ENCODE measurements at places on chromosomes 5 and 9. TPM values are rescaled to one million over a fixed set of nuclear protein-coding genes. Genes with fewer than 3 reads are reported as not detected.
A peak's percentile ranks its signal among the peaks of the same experiment; 100 is the strongest.

CDX1 gene
- total RNA-seq, result not detected

ENTR1 gene
- total RNA-seq, result 36.4 TPM

OSMR gene
- 85.6 TPM for total RNA-seq

HTR4 gene
- total RNA-seq, result 0.43 TPM

EIF4E1B gene
- total RNA-seq, result not detected

CCL27 gene
- not detected for total RNA-seq

FGF18 gene
- total RNA-seq, result 4.2 TPM

- no peak overlapping the region for H3K27ac ChIP-seq
- no peak for DNase-seq
- H3K4me1 ChIP-seq, result no peaks in the 10 kb centered on the region
- H3K4me3 ChIP-seq, result no peak overlapping the region
Measured at GRCh38 chr9:18260521-18260920, 213.4 kb upstream of the ADAMTSL1 start.

DNA sequence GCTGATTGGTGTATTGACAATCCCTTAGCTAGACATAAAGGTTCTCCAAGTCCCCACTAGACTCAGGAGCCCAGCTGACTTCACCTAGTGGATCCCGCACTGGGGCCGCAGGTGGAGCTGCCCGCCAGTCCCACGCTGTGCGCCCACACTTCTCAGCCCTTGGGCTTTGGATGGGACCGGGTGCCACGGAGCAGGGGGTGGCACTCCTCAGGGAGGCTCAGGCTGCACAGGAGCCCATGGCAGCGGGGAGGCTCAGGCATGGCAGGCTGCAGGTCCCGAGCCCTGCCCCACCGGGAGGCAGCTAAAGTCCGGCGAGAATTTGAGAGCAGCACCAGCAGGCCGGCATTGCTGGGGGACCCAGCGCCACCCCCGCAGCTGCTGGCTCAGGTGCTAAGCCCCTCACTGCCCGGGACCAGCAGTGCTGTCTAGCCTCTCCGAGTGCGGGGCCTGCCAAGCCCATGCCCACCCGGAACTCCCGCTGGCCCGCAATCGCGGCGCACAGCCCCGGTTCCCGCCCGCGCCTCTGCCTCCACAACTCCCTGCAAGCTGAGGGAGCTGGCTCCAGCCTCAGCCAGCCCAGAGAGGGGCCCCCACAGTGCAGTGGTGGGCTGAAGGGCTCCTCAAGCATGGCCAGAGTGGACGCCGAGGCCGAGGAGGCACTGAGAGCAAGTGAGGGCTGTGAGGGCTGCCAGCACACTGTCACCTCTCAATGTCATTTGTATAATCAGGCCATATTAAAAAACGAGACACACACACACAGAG lies 437.2 kb downstream of the CSNK1G3 start:
- H3K27ac ChIP-seq, result no peak overlapping the region
- no peaks in the 10 kb centered on the region for H3K27me3 ChIP-seq
- H3K36me3 ChIP-seq, result no peaks in the 10 kb centered on the region
- DNase-seq, result no peak

DNA sequence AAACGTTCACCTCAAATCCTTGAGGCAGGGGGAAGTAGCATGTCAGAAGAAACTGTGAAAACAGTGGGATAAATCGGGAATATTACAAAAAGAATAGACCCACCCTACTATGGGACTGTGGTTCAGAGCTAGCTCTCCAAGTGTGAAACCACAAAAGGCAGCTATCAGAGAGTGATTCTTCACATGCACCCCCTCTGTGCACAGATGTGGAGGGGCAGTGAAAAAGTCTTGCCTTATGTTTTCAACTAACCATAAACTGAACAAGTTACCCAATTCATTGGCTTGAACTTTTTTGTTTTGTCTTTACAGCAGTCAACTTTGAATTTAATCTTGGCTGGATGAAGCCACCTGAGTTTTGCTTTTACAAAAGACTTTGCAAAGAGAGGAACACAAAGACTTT lies 98.8 kb upstream of the NR4A3 start:
- H3K4me1 ChIP-seq, result no peaks in the 10 kb centered on the region
- no peaks in the 10 kb centered on the region for H3K36me3 ChIP-seq
- H3K27ac ChIP-seq, result no peak overlapping the region
- no peak overlapping the region for H3K4me3 ChIP-seq

GRCh38 chr9:137986268-137987099 lies 108.9 kb downstream of the CACNA1B start:
- DNase-seq, result peak; percentile 61
- peaks cover 10% of the 10 kb centered on the region for H3K27me3 ChIP-seq
- no peak overlapping the region for H3K27ac ChIP-seq
- no peaks in the 10 kb centered on the region for H3K4me1 ChIP-seq

- no peaks in the 10 kb centered on the region for H3K27me3 ChIP-seq
- peaks cover 24% of the 10 kb centered on the region for H3K4me1 ChIP-seq
- no peak overlapping the region for H3K4me3 ChIP-seq
- H3K27ac ChIP-seq, result peak overlapping the region; percentile 79
- H3K36me3 ChIP-seq, result no peaks in the 10 kb centered on the region
Measured at GRCh38 chr5:14588145-14588544, 6.6 kb downstream of the OTULINL start.

DNA sequence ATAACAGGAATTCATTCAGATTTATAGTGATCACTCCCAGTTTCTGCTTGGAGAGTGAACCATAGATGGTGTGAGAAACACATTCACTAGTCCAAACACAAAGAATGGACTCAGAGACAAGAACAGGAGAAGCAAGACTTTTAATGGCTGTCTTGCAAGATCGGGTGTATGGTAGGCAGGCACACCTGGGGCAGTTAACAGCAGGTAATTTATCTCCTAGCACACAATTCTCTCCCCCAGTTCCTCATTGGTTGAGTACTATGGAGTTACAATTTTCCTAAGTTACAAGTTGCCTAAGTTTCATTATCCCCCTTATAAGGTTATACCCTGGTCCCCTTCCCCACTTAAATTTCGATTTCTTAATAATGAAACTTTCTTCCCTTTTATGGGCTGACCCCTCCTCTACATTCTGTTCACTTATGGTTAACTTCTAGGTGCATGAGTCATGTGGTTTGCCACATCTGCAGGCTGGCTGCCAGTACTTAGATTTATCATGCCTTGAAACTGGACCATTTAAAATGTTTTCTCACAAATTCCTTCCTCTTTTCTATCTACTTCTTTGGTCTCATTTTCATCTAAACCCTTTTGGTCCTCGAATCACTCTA lies 623.3 kb downstream of the HINT1 start:
- no peak overlapping the region for H3K4me3 ChIP-seq
- DNase-seq, result no peak
- no peaks in the 10 kb centered on the region for H3K27me3 ChIP-seq

DNA sequence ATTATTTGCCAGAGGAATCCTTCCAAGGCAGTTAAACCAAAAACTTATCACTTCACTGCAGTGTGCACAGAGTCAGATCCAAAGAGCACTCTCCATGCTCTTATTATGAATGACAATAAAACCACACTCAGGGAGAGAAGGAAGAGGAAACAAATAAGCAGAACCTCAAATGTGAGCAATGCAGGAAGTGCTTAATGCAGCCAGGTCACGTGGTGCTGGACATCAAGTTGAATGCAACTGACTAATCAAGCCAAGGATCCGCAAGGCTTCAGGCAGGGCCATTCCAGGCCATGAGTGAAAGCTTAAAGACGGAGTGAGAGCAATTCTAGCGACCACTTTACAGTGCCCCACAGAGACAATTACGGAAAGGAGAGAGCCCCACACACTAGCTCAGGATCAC lies 230.4 kb upstream of the PUM3 start:
- H3K4me1 ChIP-seq, result no peaks in the 10 kb centered on the region
- H3K27ac ChIP-seq, result no peak overlapping the region
- no peak for DNase-seq
- no peaks in the 10 kb centered on the region for H3K27me3 ChIP-seq
- no peaks in the 10 kb centered on the region for H3K36me3 ChIP-seq
- H3K4me3 ChIP-seq, result no peak overlapping the region

DNA sequence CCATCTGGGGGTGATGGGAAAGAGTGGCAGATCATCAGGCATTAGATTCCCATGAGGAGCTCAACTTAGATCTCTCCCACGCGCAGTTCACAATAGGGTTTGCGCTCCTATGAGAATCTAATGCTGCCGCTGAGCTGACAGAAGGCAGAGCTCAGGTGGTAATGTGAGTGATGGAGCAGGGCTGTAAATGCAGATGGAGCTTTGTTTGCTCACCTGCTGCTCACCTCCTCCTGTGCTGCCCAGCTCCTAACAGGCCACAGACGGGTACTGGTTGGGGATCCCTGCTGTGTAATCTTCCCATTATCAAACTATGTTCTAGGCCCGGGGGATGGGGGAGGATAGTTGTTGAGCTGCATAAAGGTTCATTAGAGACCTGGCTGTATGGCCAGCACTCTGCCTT lies 58.4 kb downstream of the UGCG start:
- H3K36me3 ChIP-seq, result no peaks in the 10 kb centered on the region
- no peaks in the 10 kb centered on the region for H3K27me3 ChIP-seq
- peaks cover 14% of the 10 kb centered on the region for H3K4me1 ChIP-seq
- no peak for DNase-seq
- H3K27ac ChIP-seq, result no peak overlapping the region

DNA sequence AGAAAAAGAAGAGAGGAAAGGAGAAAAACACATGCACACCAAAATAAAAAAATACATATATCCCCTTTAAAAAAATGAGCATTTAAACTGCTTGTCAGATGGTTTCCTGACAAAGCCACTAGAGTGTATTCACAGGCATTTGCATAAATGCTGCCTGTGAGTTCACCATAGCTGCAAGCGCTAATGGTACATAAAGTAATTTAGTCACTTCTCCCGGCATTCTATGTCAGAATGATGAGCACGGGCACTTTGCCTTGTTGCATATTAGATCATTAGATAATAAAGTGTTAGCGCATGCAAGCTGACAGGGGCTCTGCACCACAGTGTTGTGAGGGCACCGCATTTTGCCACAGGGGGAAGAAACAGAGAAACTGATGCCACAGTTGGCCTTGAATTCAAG lies 280.6 kb downstream of the EBF1 start:
- H3K4me3 ChIP-seq, result no peak overlapping the region
- H3K27ac ChIP-seq, result no peak overlapping the region
- DNase-seq, result no peak
- H3K36me3 ChIP-seq, result no peaks in the 10 kb centered on the region
- H3K4me1 ChIP-seq, result no peaks in the 10 kb centered on the region

DNA sequence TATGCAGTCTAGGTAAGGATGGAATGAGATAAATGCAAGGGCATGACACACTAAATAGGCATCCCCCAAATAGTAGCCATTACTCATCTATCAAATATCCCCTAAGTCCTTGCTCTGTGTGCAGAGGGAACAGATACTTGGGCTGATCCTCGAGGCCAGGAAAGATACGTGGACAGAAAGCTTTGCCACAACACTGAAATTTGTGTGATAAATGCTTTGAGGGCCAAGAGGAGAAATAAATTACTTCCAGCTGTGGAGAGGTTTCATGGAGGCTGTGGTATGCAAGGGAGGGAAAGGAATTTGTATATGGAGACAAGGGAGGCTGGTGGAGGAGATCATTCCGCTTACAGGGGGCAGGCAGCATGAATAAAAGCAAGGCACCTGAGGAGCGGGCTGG lies 18.5 kb downstream of the ATOX1 start:
- H3K27ac ChIP-seq, result peak overlapping the region; percentile 33
- H3K27me3 ChIP-seq, result no peaks in the 10 kb centered on the region
- no peak for DNase-seq
- peaks cover 15% of the 10 kb centered on the region for H3K4me1 ChIP-seq
- peaks cover 5% of the 10 kb centered on the region for H3K36me3 ChIP-seq

GRCh38 chr5:124747791-124748686 lies 1.6 kb upstream of the ZNF608 start:
- no peaks in the 10 kb centered on the region for H3K27me3 ChIP-seq
- no peaks in the 10 kb centered on the region for H3K4me1 ChIP-seq
- no peaks in the 10 kb centered on the region for H3K36me3 ChIP-seq
- H3K27ac ChIP-seq, result peak overlapping the region; percentile 91

- DNase-seq, result no peak
- no peaks in the 10 kb centered on the region for H3K4me1 ChIP-seq
Measured at GRCh38 chr5:107878661-107879060, 207.9 kb upstream of the EFNA5 start.

DNA sequence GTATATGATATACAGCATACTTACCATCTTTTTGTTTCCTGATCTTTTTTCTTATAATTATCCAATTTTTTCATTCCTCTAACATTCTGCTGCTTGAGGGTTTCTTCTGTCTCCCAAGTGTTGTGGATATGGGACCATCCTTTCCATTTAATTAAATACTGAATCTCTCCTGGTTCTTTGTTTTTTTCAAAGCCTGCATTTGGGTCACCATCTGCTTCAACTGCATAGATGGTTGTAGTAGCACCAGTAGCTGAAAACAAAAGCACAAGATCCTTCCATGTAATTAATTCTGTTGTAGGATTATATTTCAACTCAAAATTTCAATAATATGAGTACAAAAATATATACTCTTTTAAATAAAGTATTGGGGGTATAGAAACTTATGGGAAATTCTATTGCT lies 29.4 kb downstream of the CHD1 start:
- DNase-seq, result no peak
- H3K36me3 ChIP-seq, result peaks cover 98% of the 10 kb centered on the region
- no peak overlapping the region for H3K4me3 ChIP-seq
- H3K27ac ChIP-seq, result no peak overlapping the region
- H3K27me3 ChIP-seq, result no peaks in the 10 kb centered on the region

GRCh38 chr5:135995976-135996375 lies 32.8 kb upstream of the TGFBI start:
- H3K27ac ChIP-seq, result no peak overlapping the region
- no peaks in the 10 kb centered on the region for H3K27me3 ChIP-seq
- H3K4me3 ChIP-seq, result no peak overlapping the region
- no peak for DNase-seq
- no peaks in the 10 kb centered on the region for H3K36me3 ChIP-seq

GRCh38 chr5:112219000-112219399 lies 200.1 kb downstream of the EPB41L4A start:
- H3K27me3 ChIP-seq, result no peaks in the 10 kb centered on the region
- no peak overlapping the region for H3K27ac ChIP-seq
- H3K4me1 ChIP-seq, result no peaks in the 10 kb centered on the region
- no peak for DNase-seq

DNA sequence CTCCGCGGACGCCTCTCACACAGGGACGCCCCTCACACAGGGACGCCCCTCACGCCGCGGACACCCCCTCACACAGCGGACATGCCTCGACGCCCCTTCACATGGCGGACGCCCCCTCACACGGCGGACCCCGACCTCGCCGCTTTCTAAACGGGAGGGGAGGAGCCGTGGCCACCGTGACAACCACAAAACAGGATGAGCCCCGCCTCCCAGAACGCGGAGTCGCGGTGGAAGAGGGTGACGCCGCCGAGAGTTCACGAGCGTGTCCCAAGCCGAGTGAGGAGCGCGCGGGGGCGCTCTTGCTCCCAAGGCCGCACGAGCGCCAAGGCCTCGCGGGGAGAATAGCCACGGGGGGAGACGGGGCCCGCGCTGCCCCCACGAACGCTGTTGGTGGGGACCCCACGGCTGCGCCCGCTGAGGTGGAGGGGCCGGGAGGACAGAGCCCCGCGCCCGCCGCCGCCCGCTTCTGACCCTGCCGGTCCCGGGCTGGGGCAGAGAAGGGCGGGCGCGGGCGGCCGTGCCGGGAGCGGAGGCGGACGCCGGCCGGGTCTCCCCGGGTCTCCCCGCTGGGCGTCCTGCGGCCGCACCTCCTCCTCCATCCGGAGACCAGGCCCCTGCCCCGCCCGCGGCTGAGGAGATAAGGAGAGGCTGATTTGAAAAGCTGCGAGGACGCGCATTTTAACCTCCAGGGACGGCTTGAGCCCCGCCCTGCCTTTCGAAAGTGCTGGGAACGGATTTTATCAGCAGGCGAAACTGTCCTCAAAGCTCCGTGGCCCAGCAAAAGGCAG lies 3.9 kb upstream of the NKD2 start:
- no peaks in the 10 kb centered on the region for H3K36me3 ChIP-seq
- DNase-seq, result peak; percentile 87
- H3K27me3 ChIP-seq, result peaks cover 15% of the 10 kb centered on the region
- H3K4me3 ChIP-seq, result peak overlapping the region; percentile 53
- H3K27ac ChIP-seq, result peak overlapping the region; percentile 74
- H3K4me1 ChIP-seq, result peaks cover 16% of the 10 kb centered on the region

All from upper lobe of right lung (tissue), 1 donor.